ENCODE measurements at places on chromosomes 1 and 21.

DNA sequence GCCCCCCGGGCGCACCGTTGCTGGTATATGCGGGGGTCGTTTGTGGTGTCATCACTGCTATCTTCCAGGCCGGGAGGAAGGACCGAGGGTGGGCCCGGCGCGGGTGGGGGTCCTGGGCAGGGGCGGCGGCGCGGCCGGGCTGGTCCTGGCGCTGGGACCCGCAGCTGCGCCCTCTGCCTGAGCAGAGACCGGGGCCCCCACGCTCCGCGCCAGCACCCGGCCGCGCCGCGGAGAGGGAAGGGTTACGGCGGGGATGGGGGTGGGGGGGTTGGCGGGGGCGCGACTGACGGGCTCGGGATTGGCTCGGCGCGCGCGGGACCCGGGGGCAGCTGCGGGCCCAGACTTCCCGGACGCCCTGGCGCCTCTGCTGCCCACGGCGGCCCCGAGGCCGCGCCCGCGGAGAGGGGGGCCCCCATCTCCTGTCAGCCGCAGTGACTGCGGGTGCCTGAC, 13.8 kb upstream of the SAMD11 start:
- DNase-seq = no peak

DNA sequence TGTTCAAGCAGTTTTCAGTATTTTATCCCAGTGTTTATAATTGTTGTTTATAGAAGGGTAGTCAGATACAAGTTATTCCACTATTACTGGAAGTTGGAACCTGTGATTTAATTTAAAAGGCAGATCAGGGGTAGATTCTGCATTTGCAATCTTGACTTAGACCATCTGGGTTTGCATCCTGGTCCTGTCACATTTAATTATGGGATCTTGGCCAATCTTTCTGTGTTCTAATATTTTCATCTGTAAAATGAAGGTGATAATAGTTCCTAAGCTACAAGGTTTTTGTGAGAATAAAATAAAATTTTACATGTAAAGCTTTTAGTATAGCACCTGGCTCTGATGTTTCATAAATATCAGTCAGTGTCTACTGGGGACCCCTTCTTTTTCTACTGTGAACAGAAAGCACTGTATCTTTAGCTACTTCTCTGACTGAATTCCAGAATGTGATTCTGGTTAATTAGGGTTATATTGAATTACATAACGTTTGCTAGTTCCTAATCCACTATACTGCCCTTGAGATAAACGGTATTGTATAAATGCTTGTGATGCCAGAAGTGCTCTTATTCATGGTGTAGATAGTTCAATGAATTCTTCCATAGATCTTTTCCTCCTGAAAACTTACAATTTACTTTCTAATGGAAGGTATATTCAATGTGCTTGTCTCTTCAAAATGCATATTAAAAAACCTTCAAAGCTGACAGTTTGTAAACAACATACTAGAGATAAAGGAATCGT, 131.0 kb downstream of the KCNK1 start:
- no peak for DNase-seq

DNA sequence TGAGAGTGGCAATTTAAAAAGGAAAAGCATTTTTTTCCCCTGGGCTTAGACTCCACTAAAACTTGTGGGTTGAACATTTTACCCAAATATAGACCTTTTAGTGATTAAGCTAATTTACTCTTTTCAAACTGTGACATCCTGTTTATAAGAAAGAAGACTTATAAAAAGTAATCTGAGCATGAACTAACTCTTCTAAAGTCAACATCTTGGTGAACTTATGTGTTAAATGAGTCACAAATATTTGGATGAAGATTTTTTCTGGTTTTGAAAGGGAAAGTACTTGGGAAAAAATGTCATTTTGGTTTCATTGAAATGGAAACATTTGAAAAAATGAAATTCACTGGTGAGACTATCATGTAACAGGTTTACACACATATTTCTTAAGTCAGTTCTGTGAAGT, 109.8 kb downstream of the KCNK2 start:
- no peak for DNase-seq

DNA sequence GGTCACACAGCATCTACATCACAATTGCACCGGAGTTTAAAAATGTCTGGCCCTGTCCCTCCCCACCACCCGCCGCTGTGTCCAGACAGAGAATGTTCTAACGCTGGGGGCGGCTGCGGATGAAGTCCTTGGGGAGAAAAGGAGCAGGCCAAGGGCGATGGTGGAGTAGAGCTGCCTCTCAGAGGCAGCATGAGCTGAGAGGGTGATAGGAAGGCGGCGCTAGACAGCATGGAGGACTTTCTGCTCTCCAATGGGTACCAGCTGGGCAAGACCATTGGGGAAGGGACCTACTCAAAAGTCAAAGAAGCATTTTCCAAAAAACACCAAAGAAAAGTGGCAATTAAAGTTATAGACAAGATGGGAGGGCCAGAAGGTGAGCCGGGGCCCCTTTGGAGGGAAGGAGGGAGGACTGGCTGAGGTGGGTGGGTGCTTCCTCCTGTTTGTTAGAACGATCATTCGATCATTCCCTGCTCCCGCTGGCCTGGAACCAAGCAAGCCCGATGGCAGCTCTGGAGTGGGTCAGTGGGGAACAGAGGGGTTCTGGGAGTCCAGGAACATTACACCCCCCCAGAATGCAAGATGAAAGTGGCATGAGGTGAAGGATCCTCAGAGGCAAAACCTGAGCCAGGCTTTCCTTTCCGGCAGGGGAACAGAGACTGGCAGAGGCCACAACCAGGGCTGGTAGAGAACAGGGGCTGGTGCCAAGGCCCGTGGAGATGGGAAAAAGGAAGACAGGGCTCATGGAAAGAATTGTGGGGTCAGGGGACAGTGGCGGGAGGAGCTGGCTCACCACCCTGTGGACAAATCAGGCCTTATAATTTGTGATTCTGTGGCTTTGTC, at the start of the genes FAM229A and TSSK3:
Gene FAM229A, minus strand, starts transcription at position 12 of the 840 bp plus-strand sequence. CDS start 394 bp downstream, outside the sequence.
Gene TSSK3, plus strand, starts transcription at position 66 of the 840 bp plus-strand sequence. Its CDS starts 163 bp downstream, at position 229.
- no peak for DNase-seq

DNA sequence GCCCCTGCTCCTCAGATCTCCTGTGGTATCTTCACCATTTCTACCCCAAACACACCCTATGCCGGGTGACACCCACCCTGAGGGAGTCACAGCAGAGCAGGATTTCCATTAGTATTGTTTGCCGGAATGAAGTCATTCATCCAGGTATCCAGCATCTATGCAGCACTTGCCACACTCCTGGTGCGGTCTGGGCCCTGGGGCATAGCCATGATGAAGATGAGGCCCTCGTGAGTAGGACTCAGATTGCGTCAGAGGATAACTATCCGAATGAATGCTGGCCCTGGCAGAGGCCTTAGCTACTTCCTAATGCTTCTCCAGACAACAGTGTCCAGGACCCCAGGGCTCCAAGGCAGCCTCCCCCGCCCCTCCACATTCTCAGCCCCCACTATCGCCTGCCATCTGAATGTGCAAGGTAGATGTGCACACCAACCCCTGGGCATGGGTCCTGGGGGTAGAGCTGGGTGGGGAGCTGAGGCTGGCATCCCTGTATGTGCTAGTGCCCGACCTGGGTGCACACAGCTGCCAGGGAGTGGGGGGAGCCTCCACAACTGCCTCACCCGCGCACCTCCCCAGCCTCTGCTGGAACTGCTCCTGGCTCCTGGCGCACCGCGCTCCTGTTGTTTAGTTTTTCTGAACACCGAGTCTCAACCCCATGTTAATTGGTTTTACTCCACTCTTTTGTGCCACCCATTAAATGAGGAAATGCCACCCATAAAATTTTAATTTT, 25.5 kb upstream of the ZC3H12A start:
- DNase-seq = no peak

DNA sequence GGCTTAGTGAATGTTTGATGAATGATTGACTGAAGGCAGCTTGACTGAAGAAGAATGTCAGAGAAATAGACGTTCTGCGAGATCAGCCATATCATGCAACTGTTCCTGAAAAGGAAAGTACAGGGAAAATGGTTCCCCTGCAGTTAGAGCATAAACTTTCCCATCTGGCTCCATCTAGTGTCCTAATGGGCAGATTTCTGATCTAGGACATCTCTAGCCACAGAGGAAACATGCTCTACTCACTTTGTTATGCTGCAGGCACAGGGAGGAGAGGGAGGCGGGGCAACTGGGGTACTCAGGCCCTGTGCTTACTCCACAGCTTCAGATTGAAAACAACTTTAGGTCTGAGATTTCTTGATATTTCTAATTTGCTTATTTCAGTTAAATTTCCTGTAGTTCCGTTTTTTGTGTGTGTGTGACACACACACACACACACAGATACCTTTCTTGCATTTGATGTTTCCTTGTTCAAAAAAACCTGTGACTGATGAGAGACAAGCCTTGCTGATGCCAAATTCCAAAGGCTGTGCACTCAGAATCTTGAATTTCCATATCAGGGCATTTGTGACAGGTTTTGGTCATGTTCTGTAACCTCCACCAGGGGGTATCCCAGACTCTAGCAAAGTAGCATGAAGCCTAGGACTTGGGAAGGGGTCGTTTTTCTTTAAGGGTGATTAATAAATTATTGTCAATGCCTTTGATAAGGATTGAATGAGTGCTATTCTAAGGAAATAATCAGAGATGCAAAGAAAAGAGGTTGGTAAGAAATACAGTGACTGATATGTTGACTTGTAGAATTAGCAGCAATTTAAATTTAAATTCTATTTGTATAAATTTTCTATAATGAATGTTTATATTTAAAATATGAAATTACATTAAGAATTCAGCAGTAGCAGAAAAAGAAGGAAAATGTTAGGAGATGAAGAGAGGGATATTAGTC, 139.7 kb upstream of the BEND5 start:
- DNase-seq = no peak

- no peak for DNase-seq
Observed at GRCh38 chr21:34693192-34693810, 24.5 kb downstream of the CLIC6 start.

- DNase-seq = no peak
Observed at GRCh38 chr1:230243146-230243545, 176.1 kb downstream of the GALNT2 start.

- no peak for DNase-seq
Observed at GRCh38 chr1:193588311-193589082, 402.1 kb upstream of the B3GALT2 start.

DNA sequence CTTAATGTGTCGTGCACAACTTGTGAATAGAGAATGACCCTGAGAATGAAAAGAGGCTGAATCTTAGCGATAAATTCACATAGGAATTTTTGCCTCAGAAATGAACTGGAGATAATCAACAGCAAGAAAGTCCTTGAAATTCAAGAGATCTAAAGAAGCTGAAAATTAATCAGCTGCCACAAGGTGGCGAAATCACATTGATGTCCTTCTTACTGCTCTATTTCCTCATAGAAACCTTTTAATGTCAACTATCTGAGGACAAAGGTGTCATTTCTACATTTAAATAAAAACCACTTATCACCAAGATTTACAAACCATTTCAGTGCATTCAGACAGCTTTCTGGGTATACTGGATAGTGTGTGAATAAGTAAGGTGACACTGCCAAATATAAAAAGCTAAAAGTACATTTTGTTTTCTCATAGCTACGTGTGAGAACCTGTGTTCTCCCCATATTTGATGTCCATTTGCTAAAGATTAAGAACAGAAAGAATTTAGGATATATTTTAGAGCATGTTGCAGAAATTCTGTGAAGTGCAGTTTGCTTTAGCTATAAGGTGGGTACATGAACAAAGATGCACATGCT, 485.3 kb upstream of the PTBP2 start:
- DNase-seq = no peak

GRCh38 chr1:232445361-232446106, 184.4 kb downstream of the SIPA1L2 start:
- DNase-seq = no peak

DNA sequence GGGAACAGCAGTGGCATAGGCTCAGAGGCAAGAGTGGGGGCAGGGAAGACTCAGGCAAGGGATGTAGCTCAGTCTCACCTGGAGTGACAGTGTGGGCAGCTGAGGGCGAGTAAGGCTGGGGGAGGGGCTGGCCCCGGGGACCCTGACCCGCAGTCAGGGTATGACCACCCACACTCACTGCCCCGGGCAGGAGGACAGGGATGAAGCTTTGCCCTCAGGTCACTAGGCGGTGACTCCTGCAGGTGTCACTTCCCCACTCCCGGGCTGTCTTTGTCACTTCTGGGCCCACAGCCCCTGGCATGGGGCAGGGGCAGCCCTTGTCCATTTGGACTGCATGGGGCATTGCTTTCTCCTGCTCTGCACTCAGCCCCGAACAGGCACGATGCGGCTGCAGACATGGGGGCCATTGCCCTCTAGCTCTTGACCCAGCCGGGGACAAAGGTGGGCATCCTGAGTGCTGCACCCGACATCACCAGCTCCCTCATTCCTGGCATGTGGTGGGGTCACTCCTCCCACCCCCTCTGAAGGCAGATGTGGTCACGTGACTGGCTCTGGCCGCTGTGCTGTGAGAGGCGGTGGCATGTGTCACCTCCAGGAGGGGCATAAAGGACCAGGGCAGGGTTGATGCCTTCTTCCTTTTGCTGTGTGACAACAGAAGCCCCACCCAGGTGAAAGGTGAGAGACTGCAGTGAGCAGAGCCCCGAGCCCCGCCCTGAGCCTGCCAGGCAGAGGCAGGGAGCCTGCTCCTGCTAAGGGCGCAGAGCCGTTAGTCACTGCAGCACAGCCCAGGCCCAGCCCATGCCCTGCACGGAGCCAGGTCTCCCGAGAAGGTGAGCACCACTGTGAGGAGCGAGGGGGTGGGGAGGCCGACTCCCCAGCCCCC, 66.0 kb downstream of the MATN1 start:
- DNase-seq = no peak

GRCh38 chr1:218718977-218719376, 373.8 kb downstream of the TGFB2 start:
- no peak for DNase-seq

GRCh38 chr1:56836359-56836758, 17.2 kb upstream of the FYB2 start:
- DNase-seq = no peak

- DNase-seq = no peak
Observed at GRCh38 chr1:35797380-35797779, 10.4 kb upstream of the AGO4 start.

GRCh38 chr1:61348025-61348665, 265.8 kb downstream of the NFIA start:
- no peak for DNase-seq

DNA sequence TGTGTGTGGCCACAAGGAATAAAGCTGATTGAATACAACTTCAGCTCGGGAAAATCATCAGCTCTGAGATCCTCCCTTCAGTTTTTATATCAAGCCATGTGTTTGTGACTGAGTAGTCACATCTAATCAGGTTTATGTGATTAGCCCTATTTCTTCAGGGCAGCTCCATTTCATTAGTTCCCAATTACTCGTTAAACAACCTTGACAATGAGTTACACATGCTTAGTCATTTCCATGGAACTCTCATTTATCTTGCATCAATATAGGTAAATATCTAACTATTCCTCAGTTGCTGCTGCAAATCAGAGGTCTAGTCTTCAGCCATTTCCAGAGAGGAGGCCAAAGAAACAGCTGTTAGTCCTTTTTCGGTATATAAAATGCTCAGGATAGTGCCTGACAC, 16.3 kb downstream of the CRB1 start:
- DNase-seq = no peak

- DNase-seq = no peak
Observed at GRCh38 chr1:156346636-156347035, 8.3 kb downstream of the TSACC start.

- DNase-seq = no peak
Observed at GRCh38 chr1:184610876-184611595, 143.6 kb downstream of the EDEM3 start.

GRCh38 chr1:101435831-101436511, 199.2 kb downstream of the S1PR1 start:
- DNase-seq = no peak

- no peak for DNase-seq
Observed at GRCh38 chr1:244807138-244807537, 28.3 kb upstream of the COX20 start.

Data from hypothalamus (tissue), 51 donors.